ENCODE measurements at places on chromosomes 12 and 14. TPM values are rescaled to one million over a fixed set of nuclear protein-coding genes. Genes with fewer than 3 reads are reported as not detected.

C12orf60 gene
- 1.1 TPM for total RNA-seq

ETFRF1 gene
- 73.8 TPM for total RNA-seq

KLRF2 gene
- total RNA-seq: not detected

CAPZA3 gene
- total RNA-seq: not detected

KRT71 gene
- total RNA-seq: not detected

SCNN1A gene
- total RNA-seq: 0.62 TPM

TMED10 gene
- total RNA-seq: 140 TPM

DNA sequence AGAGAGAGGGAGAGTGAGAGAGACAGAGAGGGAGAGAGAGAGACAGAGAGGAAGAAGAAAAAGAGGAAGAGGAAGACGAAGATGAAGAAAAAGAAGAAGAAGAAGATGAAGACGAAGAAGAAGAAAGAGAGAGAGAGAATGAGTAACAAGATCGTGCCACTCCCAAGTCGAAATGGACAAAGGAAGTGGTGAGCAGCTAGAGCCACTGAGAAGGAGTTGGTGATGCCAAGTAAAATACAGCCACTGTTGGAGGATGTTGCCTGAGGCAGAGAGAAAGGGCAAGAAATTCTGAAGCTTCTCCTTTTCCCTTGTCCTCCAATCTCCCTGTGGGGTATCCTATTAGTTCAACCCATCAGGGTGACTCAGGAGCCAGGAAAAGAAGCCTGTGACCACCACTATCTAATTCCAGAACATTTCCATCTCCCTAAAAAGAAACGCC, 12.5 kb upstream of the ANAPC5 start:
- no peak for ATAC-seq
- no peaks in the 10 kb centered on the region for H3K36me3 ChIP-seq
- H3K27ac ChIP-seq: no peak overlapping the region
- H3K4me3 ChIP-seq: no peak overlapping the region

DNA sequence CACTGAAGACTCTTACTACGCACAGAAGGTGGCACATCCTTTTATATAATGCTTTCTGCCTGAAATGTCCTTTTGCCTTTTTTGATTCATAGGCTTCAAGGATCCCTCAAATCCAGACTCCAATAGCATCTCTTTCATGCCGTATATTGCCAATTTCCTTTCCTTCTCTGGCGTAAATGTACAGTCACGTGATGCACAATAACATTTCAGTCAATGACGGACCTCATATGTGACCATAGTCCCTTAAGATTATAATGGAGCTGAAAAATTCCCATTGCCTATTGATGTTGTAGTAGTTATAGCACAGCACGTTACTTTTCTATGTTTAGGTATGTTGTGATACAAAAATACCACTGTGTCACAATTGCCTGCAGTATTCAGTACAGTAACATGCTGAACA, 196.3 kb downstream of the MSRB3 start:
- H3K4me1 ChIP-seq: no peaks in the 10 kb centered on the region
- ATAC-seq: no peak
- no peaks in the 10 kb centered on the region for H3K27me3 ChIP-seq
- no peak overlapping the region for H3K4me3 ChIP-seq

DNA sequence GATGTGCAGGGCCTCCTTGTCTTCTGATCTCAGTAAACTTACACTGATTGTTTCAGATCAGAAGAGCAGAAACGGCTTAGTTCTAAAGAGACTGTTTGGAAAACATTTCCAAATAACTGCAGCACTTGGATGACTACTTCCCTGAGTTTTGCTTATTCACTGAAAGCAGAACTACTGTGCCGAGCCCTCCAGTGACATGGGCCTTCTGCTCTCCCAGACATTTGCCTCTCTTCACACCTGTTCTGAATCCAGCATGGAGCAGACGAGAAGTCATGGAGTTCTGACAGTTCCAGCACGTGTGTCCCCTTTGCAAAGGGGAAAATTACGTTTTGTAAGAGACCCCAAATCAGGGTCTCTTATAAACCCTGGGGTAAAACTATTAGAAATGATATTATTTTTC, 31.4 kb downstream of the ETNK1 start:
- H3K4me3 ChIP-seq: no peak overlapping the region
- no peaks in the 10 kb centered on the region for H3K27me3 ChIP-seq
- no peaks in the 10 kb centered on the region for H3K4me1 ChIP-seq
- ATAC-seq: no peak

DNA sequence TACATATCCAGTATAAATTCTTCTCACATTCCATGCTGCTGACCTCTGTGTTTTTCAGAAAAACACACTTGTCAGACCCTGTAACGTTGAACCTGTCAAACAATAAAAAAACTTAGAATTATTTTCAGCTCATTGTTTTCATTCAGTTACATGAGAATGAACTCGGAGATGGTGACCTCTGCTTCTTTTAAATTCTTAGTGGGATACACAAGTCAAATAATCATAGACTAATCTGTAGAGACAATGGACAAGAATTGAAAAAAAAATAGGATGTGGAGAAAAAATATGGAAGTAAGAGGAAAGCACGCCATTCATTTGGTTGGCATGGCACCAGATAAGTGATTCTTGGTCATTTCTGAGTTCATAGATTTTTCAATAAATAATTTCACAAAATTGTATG, 7.2 kb downstream of the CD69 start:
- peaks cover 4% of the 10 kb centered on the region for H3K27me3 ChIP-seq
- no peak for ATAC-seq
- no peak overlapping the region for H3K27ac ChIP-seq
- no peak overlapping the region for H3K4me3 ChIP-seq
- no peaks in the 10 kb centered on the region for H3K36me3 ChIP-seq

- no peak overlapping the region for H3K27ac ChIP-seq
- no peaks in the 10 kb centered on the region for H3K4me1 ChIP-seq
- H3K4me3 ChIP-seq: no peak overlapping the region
- no peaks in the 10 kb centered on the region for H3K36me3 ChIP-seq
- no peak for ATAC-seq
These were observed 133.0 kb upstream of the PRMT8 start for GRCh38 chr12:3357950-3358525.

GRCh38 chr12:97559267-97559666, 96.7 kb downstream of the RMST start:
- no peak overlapping the region for H3K27ac ChIP-seq
- peaks cover 4% of the 10 kb centered on the region for H3K4me1 ChIP-seq
- no peaks in the 10 kb centered on the region for H3K27me3 ChIP-seq
- ATAC-seq: no peak
- H3K4me3 ChIP-seq: no peak overlapping the region
- H3K36me3 ChIP-seq: no peaks in the 10 kb centered on the region
